ENCODE measurements at places on chromosomes 12 and 14. TPM values are rescaled to one million over a fixed set of nuclear protein-coding genes. Genes with fewer than 3 reads are reported as not detected.

Gene SELPLG
- polyA plus RNA-seq, result 3.5 TPM

GRCh38 chr12:85448548-85449139, 168.6 kb downstream of the ALX1 start:
- H3K4me3 ChIP-seq, result no peak overlapping the region
- H3K27me3 ChIP-seq, result no peaks in the 10 kb centered on the region
- H3K36me3 ChIP-seq, result no peaks in the 10 kb centered on the region
- DNase-seq, result no peak
- no peaks in the 10 kb centered on the region for H3K4me1 ChIP-seq

Gene KLHL33
- polyA plus RNA-seq, result 0.39 TPM

GRCh38 chr14:74985028-74985310, 17.8 kb upstream of the EIF2B2 start:
- no peaks in the 10 kb centered on the region for H3K27me3 ChIP-seq
- H3K36me3 ChIP-seq, result no peaks in the 10 kb centered on the region
- DNase-seq, result no peak
- no peak overlapping the region for H3K27ac ChIP-seq
- no peaks in the 10 kb centered on the region for H3K4me1 ChIP-seq
- no peak overlapping the region for H3K4me3 ChIP-seq

Gene AQP2
- polyA plus RNA-seq, result 0.13 TPM

Gene CPM
- 356 TPM for polyA plus RNA-seq

DNA sequence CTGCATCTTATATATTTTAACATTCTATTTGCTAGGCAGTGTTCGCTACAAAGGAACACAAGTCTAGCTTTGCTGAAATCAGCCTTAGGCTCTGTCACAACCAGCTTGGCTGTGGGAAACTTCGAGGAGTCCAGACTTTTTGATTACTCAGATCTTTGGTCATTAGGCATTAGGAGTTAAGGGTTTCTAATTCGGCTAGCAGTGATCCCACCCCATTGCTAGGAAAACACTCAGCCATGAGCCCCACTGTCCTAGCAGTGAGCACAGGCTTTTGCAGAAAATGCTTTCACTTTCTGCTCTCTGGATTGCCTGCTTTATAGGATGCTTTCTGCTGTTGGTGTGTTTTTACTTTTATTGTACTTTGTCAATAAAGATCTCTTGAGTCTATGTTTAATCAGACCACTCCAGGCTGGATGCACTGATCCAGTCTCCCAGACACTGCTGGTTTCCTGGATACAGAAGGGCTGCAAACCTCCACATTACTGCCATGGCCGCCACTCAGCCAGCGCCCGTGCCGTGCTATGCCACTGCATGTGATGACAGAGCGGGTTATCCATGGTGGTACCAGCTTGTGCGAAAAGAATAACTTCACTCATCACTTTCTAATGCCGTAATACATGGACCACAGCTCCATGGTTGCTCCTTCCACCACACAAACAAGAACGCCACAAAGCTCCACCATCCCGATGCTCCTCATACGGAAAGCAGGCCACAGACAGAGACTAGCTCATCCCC, 41.0 kb upstream of the PYGL start:
- no peaks in the 10 kb centered on the region for H3K27me3 ChIP-seq
- no peaks in the 10 kb centered on the region for H3K4me1 ChIP-seq
- no peak overlapping the region for H3K4me3 ChIP-seq
- H3K27ac ChIP-seq, result no peak overlapping the region
- no peak for DNase-seq

- no peak for DNase-seq
- H3K27me3 ChIP-seq, result no peaks in the 10 kb centered on the region
- H3K4me3 ChIP-seq, result peak overlapping the region; percentile 70
- H3K4me1 ChIP-seq, result no peaks in the 10 kb centered on the region
- peak overlapping the region; percentile 53 for H3K27ac ChIP-seq
These were observed 710 bp upstream of the BMAL2 start for GRCh38 chr12:27331927-27332324.

Gene CNTN1
- 49.6 TPM for polyA plus RNA-seq

Gene LPAR5
- polyA plus RNA-seq, result 1.8 TPM

Gene CHGA
- polyA plus RNA-seq, result 3.1 TPM

DNA sequence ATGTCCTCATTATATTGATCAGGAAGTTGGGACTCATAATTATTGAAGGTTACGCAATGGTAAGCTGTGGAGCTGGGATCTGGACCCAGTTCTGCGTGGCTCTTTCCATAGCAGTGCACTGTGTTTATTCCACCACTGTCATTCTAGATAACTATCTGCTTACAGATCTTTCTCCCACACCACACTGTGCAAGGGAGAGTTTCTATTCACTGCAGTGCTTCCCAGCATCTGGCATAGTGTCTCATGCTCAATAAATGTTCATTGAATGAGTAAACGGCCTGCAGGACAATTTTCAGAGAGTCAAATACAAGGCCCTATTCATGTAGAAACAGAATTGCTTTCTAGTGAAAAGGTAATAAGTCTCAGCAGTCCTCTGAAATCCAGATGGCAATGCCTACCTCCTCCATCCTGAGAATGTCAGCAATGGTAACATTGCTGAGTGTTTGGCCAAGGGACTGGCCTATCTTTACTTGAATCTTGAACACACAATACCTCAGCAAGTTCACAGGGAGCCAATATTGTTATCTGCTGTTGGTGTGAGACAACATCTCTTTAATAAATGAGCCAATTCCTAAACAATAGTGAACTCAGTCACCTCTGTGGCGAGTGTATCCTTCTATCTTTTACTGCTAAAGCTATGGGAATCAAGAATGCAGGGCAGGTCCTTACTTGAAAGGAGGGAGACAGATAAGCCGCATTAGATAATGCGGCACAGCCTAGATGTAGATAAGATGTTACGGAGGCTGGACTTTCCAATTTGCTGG, 332.4 kb upstream of the PRICKLE1 start:
- no peak overlapping the region for H3K27ac ChIP-seq
- H3K36me3 ChIP-seq, result no peaks in the 10 kb centered on the region
- no peak for DNase-seq
- no peaks in the 10 kb centered on the region for H3K27me3 ChIP-seq

Gene ANKRD33
- polyA plus RNA-seq, result not detected

DNA sequence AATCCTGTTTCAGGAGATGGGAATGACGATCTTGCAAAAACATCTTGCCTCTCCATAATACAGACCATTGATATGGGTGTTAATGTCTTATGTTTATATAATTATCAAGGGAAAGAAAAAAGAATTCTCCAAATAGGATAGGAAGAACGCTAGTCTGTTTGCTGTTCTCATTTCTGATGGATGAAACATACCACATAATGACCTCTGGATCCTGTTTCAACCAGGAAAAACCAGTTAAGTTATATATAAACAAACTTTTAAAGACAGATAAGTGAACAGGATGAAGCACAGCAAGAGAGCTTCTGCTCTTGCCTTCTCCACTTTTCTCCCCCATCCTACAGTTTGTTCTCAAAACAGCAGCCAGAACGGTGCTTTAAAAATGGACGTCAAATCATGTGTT, 27.8 kb downstream of the COQ6 start:
- H3K27me3 ChIP-seq, result no peaks in the 10 kb centered on the region
- H3K4me3 ChIP-seq, result no peak overlapping the region
- no peaks in the 10 kb centered on the region for H3K36me3 ChIP-seq
- no peak for DNase-seq
- H3K27ac ChIP-seq, result no peak overlapping the region

Gene AVPR1A
- polyA plus RNA-seq, result 0.87 TPM

- no peak for DNase-seq
- no peaks in the 10 kb centered on the region for H3K27me3 ChIP-seq
- H3K4me1 ChIP-seq, result no peaks in the 10 kb centered on the region
These were observed 56.3 kb downstream of the PPP1R36 start for GRCh38 chr14:64605926-64606685.

DNA sequence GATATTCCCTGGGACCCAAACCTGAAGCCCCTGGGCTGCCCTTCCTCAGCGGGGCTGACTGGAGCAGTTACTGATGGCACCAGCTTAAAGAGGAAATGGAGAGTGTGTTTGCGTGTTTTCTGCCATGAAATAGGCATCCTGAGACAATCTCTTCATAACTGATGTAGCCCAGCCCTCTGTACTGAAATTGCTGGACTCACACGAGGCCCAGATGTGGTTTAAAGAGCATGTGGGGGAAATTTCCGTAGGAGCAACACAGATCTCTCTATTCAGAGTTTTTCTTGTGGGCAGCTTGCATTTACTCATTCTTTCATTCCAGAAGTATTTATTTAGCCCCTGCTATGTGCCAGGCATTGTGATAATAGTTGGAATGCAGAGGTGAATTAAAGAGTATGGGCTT, 782.1 kb upstream of the TBX3 start:
- DNase-seq, result no peak
- no peaks in the 10 kb centered on the region for H3K36me3 ChIP-seq
- H3K4me3 ChIP-seq, result no peak overlapping the region
- no peak overlapping the region for H3K27ac ChIP-seq
- no peaks in the 10 kb centered on the region for H3K4me1 ChIP-seq

Gene TMCC3
- 6.0 TPM for polyA plus RNA-seq

Measured in left lung (tissue), 14 donors.